ENCODE measurements at places on chromosomes 5 and 9. TPM values are rescaled to one million over a fixed set of nuclear protein-coding genes. Genes with fewer than 3 reads are reported as not detected.

PCDHB14 gene
- total RNA-seq, result 1.0 TPM

GAS1 gene
- 1.4 TPM for total RNA-seq

SLC34A1 gene
- not detected for total RNA-seq

BARX1 gene
- not detected for total RNA-seq

FGF1 gene
- total RNA-seq, result 0.85 TPM

CKMT2 gene
- 0.56 TPM for total RNA-seq

SLC36A3 gene
- total RNA-seq, result not detected

NEUROG1 gene
- not detected for total RNA-seq

PRDM9 gene
- not detected for total RNA-seq

CER1 gene
- not detected for total RNA-seq

ACTBL2 gene
- 0.17 TPM for total RNA-seq

PCDHA7 gene
- total RNA-seq, result 0.19 TPM

FOXD4L6 gene
- total RNA-seq, result under 0.01 TPM

PLCXD3 gene
- 0.51 TPM for total RNA-seq

IZUMO3 gene
- total RNA-seq, result not detected

OR1Q1 gene
- not detected for total RNA-seq

PCDHGA6 gene
- total RNA-seq, result 2.2 TPM

STPG3 gene
- total RNA-seq, result not detected

FLT4 gene
- total RNA-seq, result 471 TPM

KCNV2 gene
- not detected for total RNA-seq

PKD2L2 gene
- not detected for total RNA-seq

ANGPTL2 gene
- 14.9 TPM for total RNA-seq

PDCD1LG2 gene
- 4.4 TPM for total RNA-seq

PCDHGB3 gene
- total RNA-seq, result 3.6 TPM

PPP6C gene
- total RNA-seq, result 16.7 TPM

GDA gene
- total RNA-seq, result 0.19 TPM

PCDH12 gene
- total RNA-seq, result 60.9 TPM

GRIA1 gene
- total RNA-seq, result not detected

SPATA31C1 gene
- total RNA-seq, result not detected
